NCI-H1436 (cell line): ENCODE measurements at places on chromosomes 3 and 15.

- DNase-seq, result no peak
Observed at GRCh38 chr15:51732646-51733045, 4.8 kb downstream of the LYSMD2 start.

DNA sequence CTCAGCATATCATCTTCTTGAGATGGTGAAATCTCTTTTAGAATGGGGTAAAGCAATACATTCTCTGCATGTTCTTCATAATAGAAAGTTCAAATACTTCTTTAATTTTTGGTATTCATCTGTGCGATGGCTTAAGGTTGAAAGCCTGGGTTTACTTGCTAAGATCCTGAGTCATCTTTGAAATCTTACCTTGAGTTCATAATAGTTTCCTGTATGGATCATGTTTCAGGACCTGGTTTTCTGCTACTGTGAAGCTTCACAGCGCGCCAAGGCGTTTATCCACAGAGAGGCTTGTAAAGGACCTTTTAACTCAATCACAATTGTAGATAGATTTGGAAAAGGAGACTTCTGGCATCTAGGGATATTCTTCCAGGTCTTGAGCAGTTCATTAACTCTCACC lies 39.0 kb downstream of the MED12L start:
- peak; percentile 28 for DNase-seq

GRCh38 chr3:193686665-193687483 lies 93.9 kb downstream of the OPA1 start:
- no peak for DNase-seq

DNA sequence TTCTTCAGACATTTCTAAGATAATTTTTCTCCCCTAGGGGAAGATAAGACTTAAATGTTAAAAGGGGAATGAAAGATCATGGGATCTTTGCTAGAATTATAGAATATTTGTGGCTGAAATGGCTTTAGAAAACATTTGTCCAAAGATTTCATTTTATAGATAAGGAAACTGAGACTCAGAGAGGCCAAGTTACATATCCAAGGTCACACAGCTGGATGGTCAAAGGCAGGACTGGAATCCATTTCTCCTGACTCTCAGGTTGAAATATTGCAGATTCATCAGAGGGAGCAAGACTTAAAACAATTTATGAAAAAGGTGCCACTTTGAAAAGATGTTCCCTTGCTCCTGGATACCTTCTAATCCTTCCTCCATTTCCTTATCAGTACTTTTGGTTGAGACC lies 19.5 kb upstream of the LEKR1 start:
- DNase-seq, result no peak

DNA sequence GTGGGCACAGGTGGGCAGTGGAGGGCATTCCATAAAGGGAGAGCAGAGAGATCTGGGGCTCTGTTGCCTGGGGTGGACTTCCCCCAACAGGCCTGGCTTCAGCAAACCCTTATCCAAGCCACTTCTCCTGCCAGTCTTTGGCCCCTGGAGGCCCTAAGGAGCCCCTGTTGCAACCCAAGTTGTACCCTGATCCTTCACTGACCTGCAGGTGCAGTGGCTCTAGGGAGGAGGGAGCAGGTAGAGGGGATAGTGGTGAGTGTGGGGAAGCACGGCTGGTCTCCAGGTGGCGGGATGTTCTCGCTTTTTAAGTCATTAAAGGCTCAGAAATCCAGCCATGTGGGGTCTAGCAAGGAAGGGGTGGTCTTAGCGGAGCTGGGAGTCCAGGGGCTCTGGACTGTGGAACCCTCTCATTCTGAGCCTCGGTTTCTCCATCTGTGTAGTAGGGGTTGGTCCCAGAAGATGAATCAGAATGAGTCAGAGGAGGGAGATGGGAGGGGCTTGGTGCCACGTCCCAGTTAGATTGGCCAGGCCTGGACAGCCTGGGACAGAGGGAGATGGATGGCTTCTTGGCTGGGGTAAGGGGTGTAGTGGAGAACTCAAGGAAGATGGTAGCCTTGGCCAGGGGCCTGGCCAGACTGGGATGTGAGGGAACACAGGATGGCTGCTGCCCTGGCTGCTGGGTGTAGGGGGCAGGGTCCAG lies 2.6 kb downstream of the ZBTB47 start:
- no peak for DNase-seq
